ENCODE measurements at places on chromosomes 6 and 20.

GRCh38 chr6:40355532-40355931 is 231.6 kb downstream of the LRFN2 start:
- no peaks in the 10 kb centered on the region for H3K36me3 ChIP-seq
- DNase-seq, result no peak
- no peak overlapping the region for H3K27ac ChIP-seq
- H3K27me3 ChIP-seq, result peaks cover 11% of the 10 kb centered on the region

- peak; percentile 55 for DNase-seq
- no peaks in the 10 kb centered on the region for H3K27me3 ChIP-seq
- H3K36me3 ChIP-seq, result peaks cover 41% of the 10 kb centered on the region
Measured at GRCh38 chr20:2652724-2653555, 508 bp downstream of the NOP56 start.

DNA sequence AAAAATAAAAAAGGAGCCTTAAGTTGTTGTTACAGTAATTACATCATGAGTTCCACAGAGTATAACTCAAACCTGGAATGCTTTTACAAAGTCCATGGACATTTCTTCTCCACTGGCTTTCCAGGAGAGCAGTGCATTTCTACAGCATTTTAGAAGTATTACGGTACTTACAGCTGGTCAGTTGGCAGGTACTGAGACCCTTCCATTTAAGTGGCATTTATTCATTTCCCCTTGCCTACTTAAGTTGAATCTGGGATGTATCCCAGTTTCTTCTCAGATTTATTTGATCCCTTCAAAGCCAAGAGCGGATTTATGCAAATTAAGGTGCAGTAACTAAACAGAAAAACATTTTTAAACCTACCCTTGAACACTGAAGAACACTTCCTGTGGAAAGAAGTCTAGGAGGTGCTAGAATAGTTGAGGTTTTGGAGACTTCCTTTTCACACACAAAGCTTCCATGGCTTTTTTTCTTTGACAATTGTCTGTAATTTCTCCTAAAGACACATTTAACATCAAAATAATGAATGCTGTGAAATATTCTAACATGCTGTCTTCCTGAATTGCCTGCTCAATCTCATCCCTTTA is 3.4 kb downstream of the PRDM13 start:
- H3K27ac ChIP-seq, result no peak overlapping the region
- no peak for DNase-seq
- peaks cover 72% of the 10 kb centered on the region for H3K27me3 ChIP-seq
- H3K4me3 ChIP-seq, result no peak overlapping the region

DNA sequence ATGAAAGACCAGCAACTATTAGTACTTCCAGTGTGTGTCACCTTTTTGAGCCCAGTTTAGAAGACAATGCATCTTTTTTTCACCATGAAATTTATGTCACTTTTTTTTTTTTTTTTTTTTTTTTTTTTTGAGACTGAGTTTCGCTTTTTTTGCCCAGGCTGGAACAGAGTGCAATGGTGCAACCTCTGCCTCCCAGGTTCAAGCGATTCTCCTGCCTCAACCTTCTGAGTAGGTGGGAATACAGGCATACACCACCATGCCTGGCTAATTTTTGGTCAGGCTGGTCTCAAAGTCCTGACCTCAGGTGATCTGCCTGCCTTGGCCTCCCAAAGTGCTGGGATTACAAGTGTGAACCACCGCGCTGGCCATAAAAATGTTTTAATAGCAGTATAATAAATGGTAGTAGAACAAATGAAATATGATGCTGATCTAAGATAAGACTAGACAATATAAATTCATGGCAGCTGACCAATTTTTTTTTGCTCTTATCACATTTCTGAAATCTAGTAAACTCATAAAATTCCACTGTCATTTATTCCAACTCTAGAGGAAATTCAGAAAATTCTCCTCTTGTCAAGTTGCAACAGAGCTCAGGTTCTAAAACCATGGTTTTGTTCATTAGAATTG is 21.3 kb downstream of the NHSL1 start:
- H3K36me3 ChIP-seq, result peaks cover under 1% of the 10 kb centered on the region
- H3K4me3 ChIP-seq, result no peak overlapping the region
- H3K27me3 ChIP-seq, result no peaks in the 10 kb centered on the region
- no peak overlapping the region for H3K27ac ChIP-seq
- H3K4me1 ChIP-seq, result no peaks in the 10 kb centered on the region

GRCh38 chr6:19866985-19867627 is 29.9 kb downstream of the ID4 start:
- DNase-seq, result no peak
- no peaks in the 10 kb centered on the region for H3K36me3 ChIP-seq
- no peaks in the 10 kb centered on the region for H3K4me1 ChIP-seq
- H3K27ac ChIP-seq, result no peak overlapping the region
- H3K4me3 ChIP-seq, result no peak overlapping the region

DNA sequence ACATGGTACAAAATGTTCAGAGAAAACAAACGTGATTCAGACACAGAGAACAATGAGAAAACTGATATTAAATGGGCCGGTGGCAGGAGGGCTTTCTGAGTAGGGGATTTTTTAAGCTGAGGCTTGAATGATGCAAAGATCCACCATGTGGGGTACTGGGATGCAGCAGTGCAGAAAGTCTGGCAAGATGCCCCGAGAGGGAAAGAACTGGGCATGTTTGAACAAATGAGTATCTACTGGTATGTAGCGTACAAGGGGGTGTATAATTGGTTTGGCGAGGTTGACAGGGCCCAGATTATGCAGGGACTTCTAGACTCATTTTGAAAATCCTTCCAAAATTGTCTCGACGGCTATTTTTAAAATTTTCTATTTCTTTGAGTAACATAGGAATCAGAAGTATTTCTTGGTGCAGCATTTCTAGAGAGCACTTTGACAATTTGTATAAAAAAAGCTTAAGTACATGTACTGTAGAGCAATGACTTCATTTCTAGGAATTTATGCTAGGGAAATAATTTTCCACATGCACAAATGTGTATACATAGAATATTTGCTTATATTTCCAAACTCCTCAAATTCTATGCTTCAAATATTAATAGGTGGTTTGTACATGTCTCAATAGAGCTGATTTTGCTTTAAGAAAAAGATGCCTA is 119.6 kb upstream of the DOK5 start:
- no peaks in the 10 kb centered on the region for H3K36me3 ChIP-seq
- DNase-seq, result no peak
- no peak overlapping the region for H3K4me3 ChIP-seq
- H3K27me3 ChIP-seq, result no peaks in the 10 kb centered on the region

- no peaks in the 10 kb centered on the region for H3K27me3 ChIP-seq
- H3K36me3 ChIP-seq, result no peaks in the 10 kb centered on the region
- H3K27ac ChIP-seq, result no peak overlapping the region
- DNase-seq, result no peak
- no peak overlapping the region for H3K4me3 ChIP-seq
Measured at GRCh38 chr6:118965843-118966370, 30.9 kb upstream of the MCM9 start.

GRCh38 chr6:16244869-16245451 is 6.6 kb downstream of the GMPR start:
- no peaks in the 10 kb centered on the region for H3K27me3 ChIP-seq
- no peaks in the 10 kb centered on the region for H3K36me3 ChIP-seq
- H3K27ac ChIP-seq, result peak overlapping the region; percentile 84
- H3K4me1 ChIP-seq, result peaks cover under 1% of the 10 kb centered on the region
- no peak for DNase-seq

DNA sequence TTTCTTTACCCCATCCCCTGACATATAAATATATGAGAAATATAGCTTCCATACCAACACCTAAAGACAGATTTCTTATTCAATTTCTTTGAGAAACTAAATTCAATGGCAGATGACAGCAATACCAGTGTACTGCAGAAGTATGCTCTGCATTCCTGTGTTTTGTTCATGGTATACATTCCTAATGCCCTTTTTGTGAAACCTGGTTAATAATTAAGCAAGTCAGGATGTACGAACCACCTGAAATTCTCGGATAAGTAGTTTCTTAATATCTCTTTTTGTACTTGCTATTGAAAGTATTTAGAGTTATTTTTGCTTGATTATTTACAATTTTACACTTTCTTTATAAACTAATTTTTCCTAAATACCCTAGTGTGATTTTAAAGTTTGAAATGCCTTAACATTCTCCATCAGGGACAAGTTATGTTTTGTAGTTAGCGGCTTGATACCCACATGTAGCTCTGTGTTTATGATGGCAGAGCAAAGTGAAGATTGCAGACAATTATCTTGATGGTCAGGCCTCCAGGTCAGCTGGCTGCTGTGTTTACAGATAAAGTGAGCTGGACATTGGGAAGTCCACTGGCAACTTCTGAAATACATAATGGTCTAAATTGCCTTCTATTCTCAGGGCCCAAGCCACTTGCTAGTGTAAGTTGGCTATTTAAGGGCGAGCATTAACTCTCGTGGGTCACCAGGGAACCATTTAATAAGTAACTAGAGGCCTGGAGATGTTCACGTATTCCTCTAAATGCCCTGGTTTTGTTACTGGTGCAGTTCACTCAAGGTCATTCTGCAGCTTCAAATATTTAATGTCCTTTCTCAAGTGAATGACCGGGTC is 58.2 kb downstream of the PLCB1 start:
- H3K4me3 ChIP-seq, result no peak overlapping the region
- H3K27me3 ChIP-seq, result no peaks in the 10 kb centered on the region
- H3K27ac ChIP-seq, result no peak overlapping the region
- peaks cover 8% of the 10 kb centered on the region for H3K4me1 ChIP-seq

GRCh38 chr20:20548527-20549266 is 163.7 kb downstream of the RALGAPA2 start:
- no peak for DNase-seq
- no peak overlapping the region for H3K27ac ChIP-seq
- no peaks in the 10 kb centered on the region for H3K4me1 ChIP-seq
- H3K27me3 ChIP-seq, result no peaks in the 10 kb centered on the region
- H3K4me3 ChIP-seq, result no peak overlapping the region
- no peaks in the 10 kb centered on the region for H3K36me3 ChIP-seq

- H3K27ac ChIP-seq, result no peak overlapping the region
- no peak overlapping the region for H3K4me3 ChIP-seq
- no peaks in the 10 kb centered on the region for H3K36me3 ChIP-seq
- no peak for DNase-seq
Measured at GRCh38 chr20:4235512-4236043, 220.2 kb upstream of the RNF24 start.

DNA sequence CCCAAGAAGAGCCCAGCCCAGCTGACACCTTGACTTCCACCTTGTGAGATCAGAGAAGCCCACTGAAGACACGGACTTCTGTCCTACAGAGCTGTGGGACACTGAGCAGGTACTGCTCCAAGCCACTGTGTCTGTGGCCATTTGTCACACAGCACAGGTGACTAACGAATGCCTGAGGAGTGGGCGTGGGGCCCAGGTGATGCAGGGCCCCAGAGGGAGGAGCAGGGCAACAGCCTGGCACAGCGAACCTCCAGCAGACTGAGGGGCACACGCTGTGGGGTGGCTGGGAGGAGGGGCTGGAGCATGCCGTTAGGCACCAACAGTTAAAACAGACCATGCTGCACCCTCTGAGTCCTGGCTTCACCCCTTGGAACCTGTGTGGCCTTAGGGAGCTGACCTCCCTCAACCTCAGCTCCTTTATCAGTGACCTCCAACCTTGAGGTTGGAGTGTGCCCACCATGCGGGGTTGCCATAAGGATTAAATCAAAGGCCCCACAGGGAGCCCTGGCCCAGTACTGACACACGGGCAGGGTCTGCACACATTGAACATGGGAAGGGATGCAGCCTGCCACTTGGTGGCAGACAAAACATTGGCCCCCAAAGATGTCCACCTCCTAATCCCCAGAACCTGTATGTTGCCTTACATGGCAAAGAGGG is 119.9 kb upstream of the CST7 start:
- no peaks in the 10 kb centered on the region for H3K27me3 ChIP-seq
- no peaks in the 10 kb centered on the region for H3K36me3 ChIP-seq
- H3K4me1 ChIP-seq, result no peaks in the 10 kb centered on the region
- H3K27ac ChIP-seq, result no peak overlapping the region
- no peak overlapping the region for H3K4me3 ChIP-seq

Measured in heart left ventricle (tissue), 16 donors.